Hematopoietic multipotent progenitor cell (in vitro differentiated cells): ENCODE measurements at places on chromosomes 2 and 18.
A peak's percentile ranks its signal among the peaks of the same experiment; 100 is the strongest.

- DNase-seq, result no peak
Measured at GRCh38 chr18:45464619-45465018, 150.7 kb upstream of the SLC14A2 start.

DNA sequence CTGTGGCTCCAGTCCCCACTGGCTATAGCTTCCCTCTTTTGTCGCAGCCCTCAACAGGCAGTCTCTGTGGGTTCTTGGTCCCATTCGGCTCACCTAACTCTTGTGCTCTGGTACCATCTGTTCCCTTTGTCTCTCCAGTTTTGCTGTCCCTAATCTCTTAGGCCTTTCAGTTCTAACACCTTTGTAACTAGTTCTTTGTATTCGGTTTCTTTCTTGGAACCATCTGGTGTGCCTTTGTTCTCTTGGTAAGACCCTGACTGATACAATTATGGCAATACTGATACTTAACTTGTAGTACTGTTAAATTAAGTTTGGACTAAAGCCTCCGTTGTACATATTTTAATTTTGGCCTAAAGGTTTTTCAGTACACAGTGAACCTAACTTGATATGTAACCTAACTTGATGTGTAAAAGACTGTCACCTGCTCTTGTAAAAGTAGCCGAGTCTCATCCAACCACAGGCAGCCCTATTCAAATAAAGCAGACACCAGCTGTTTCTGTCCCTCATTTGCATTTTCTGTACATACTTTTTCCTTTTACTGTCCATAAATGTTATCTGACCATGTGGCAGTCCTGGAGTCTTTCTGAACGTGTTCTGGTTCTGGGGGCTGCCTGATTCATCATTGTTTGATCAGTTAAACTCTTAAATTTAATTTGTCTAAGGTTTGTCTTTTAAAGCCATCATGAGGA is 4.8 kb upstream of the MRPL44 start:
- no peak for DNase-seq

- DNase-seq, result no peak
Measured at GRCh38 chr2:182548031-182548950, 121.5 kb upstream of the PDE1A start.

- no peak for DNase-seq
Measured at GRCh38 chr2:95262896-95263542, 11.2 kb upstream of the PROM2 start.

DNA sequence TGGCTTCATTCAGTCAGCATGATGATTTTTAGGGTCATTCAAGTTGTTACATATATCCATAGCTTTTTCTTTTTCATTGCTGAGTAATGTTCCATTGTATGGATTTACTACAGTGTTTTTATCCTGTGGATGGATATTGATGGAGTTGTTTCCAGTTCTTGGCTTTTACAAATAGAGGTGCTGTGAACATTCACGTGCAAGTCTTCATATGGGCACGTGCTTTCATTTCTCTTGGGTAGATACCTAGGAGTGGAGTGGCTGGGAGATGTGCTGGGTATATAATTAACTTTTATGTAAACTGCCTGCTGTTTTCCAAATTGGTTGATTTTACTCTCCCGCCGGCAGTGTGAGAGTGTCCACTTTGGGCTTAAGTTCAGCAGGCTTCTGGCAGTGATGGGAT is 16.5 kb downstream of the AGAP1 start:
- DNase-seq, result no peak

DNA sequence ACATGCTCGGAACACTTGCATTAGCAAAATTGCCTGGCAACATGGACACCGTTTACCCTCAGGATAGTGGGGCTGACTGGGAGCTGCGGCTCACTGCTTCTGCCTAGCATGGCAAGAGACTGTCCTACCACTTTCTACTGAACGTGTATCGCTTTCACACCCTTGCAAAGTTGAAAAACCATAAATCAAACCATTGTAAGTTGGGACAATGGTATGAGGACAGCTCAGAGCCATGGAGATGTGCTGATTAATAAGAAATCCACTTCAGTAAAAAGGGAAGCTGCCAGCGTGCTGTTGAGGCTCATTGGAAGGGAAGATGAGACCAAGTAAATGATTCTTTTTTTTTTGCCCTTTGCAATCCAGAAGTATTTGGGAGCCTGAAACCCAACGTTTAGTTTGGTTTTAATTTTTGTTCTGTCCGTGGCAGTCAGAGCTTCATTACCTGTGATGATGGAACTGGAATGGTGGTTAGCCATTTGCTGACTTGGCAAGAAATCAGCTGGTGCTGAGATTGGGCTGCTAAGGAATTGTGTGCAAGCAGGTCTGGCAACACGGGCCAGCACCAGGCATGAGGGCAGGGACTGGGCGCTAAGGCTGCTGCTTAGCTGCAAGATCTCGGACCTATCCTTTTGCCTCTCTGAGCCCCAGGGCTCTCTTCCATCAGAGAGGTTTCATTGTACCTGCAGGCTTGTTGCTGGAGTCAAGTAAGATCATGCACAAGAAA is 75.5 kb upstream of the HS6ST1 start:
- DNase-seq, result no peak

- DNase-seq, result no peak
Measured at GRCh38 chr2:192196421-192197194, 1.9 kb upstream of the TMEFF2 start.

DNA sequence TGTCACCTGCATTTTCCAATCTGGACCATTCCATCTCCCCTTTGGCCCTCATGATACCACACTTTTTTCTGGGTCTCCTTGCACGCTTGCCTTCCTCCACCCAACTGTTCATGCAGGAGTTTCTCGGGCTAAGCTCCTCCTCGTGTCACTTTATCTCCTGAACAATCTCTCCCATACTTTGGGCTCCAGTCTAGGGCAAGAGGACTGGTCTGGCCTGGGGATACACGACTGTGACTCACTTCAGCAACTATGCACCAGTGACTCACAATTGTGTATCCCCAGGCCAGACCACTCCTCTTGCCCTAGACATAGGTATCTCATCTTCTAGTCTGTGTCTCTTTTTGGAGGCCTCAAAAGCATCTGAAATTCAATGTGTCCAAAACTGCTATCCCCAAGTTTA is 149.4 kb upstream of the PTPRM start:
- no peak for DNase-seq

- DNase-seq, result no peak
Measured at GRCh38 chr18:48808476-48808875, 142.3 kb downstream of the SMAD7 start.

- DNase-seq, result no peak
Measured at GRCh38 chr2:18703555-18703954, 114.2 kb upstream of the NT5C1B start.

DNA sequence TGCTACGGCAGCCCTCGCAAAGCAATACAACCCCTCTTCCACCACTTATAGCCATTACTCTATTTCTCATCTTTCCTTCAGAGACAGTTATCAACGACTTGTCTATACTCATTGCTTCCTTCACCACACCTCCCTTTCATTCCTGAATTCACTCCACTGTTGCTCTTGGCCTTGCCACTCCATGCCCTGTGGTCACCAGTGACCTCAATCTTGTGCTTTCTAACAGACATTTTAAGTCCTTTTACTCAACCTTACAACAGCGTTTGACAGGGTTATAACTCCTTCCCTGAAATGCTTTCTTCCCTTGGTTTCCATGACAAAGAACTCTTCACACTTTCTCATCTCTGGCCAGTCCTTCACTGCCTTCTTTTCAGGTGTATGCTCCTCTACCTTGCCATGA is 90.6 kb upstream of the CCDC141 start:
- no peak for DNase-seq

- DNase-seq, result no peak
Measured at GRCh38 chr18:56962322-56962721, 184.6 kb upstream of the BOD1L2 start.

- DNase-seq, result no peak
Measured at GRCh38 chr2:150806336-150806735, 318.9 kb upstream of the RND3 start.

DNA sequence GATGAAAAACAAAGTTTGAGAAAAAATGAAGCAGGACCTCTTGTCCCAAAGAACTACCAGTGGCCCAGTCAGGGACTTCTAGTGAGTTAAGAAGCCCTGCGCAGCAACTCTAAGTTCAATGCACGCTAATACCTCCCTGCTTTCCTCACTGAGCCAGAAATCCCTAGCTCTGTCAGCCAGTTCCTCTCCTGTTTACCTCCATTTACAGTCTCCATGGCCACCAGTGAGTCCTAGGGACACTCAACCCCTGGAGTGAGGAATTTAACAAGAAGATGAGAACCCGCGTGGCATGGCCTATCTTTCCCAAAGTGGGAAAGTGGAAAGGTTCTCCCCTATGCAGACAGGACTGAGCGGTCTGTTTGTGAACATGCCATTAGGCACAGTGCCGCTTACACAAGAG is 31.0 kb downstream of the MRPL33 start:
- DNase-seq, result no peak

- no peak for DNase-seq
Measured at GRCh38 chr2:15492773-15493325, 68.3 kb downstream of the NBAS start.

DNA sequence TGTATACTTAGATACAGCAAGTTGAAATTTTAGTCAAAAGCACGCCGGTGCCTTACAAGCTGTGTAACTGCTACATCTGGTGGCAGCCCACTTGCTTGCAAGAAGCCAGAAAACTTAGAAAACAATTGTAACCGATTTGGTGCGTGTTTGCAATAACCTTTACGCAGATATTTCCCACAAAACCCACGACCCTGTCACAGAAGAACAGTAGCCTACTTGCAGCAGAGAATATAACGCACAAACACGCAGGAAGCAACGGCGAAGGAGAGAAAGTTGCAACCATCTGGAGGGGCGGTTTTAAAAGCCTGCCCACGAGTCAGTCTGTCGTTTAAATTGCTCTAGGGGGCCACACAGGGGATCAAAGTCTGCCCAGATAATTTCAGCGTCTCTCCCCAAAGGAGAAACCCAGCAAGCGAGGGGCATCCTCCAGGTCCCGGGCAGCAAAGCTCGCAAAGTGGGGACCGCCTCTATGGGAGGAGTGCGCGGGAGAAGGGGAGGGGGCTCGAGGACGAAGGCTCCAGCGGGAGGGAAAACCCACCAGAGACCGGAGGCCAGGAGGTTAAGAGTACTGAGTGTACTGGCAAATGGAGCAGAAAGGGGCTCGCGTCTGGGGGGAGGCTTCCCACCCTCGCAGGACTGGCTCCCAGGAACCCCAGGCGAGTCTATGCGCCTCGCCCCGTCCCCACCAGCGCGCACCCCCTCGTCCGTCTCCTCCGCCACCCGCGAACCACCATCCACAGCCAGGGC is 1.1 kb downstream of the TLK1 start:
- DNase-seq, result peak; percentile 59

- peak; percentile 42 for DNase-seq
Measured at GRCh38 chr18:10559553-10560451, 34.0 kb downstream of the NAPG start.

DNA sequence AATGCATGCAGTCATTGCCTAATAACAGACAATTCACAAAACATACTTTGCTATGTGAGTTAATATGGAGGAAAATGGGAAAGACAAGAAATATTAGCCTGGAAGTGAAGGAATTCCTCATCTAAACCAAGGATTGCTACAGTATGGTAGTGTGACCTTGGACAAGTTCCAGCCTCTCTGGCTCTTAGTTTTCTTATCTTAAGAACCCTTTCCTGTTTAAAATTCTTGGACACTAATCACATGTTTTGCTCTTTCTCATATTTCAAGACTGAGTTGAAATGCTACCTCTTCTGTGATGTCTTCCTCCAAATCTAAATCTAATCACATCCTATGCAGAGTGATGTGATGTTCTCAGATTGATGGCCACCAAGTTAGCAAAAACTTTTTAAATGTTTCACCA is 20.8 kb upstream of the ADAM23 start:
- no peak for DNase-seq

GRCh38 chr2:58448845-58449244 is 207.7 kb upstream of the FANCL start:
- no peak for DNase-seq

- no peak for DNase-seq
Measured at GRCh38 chr2:106187273-106187891, 6.7 kb downstream of the UXS1 start.

DNA sequence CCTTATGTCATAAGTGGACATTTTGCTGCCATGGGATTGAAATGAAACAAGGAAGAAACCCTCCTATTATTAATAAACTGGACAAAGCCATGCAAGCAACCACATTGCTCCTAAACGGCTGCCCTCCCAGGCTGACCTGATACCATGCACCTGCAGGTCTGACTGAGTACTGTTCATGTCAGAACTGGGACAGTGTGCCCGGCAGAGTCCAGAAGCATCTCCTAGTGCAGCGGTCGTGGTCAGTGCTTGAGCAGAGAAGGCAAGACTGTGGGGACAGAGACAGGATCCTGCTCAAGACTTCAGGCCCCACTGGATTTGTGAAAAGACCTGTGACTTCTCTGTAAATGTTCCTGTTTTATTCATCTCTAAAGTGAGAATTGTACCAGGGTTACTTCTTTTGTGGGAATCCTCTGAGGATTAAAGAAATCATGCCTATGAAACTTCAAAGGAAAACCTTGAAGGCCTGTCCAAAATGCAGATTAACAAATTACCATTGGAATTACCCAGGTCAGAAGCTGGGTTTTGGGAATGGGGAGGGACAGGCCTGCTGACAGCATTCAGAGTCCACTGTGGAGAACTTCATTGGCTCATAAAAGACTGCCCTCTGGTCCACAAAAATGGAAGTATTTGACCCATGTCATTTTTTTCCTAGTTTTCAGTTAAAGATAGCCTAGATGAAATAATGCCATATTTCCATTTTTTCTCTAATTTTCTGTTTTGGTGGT is 13.9 kb downstream of the RNF144A start:
- no peak for DNase-seq

- no peak for DNase-seq
Measured at GRCh38 chr2:3625186-3625585, 30.3 kb downstream of the COLEC11 start.

GRCh38 chr2:225310745-225311144 is 88.8 kb upstream of the NYAP2 start:
- no peak for DNase-seq

DNA sequence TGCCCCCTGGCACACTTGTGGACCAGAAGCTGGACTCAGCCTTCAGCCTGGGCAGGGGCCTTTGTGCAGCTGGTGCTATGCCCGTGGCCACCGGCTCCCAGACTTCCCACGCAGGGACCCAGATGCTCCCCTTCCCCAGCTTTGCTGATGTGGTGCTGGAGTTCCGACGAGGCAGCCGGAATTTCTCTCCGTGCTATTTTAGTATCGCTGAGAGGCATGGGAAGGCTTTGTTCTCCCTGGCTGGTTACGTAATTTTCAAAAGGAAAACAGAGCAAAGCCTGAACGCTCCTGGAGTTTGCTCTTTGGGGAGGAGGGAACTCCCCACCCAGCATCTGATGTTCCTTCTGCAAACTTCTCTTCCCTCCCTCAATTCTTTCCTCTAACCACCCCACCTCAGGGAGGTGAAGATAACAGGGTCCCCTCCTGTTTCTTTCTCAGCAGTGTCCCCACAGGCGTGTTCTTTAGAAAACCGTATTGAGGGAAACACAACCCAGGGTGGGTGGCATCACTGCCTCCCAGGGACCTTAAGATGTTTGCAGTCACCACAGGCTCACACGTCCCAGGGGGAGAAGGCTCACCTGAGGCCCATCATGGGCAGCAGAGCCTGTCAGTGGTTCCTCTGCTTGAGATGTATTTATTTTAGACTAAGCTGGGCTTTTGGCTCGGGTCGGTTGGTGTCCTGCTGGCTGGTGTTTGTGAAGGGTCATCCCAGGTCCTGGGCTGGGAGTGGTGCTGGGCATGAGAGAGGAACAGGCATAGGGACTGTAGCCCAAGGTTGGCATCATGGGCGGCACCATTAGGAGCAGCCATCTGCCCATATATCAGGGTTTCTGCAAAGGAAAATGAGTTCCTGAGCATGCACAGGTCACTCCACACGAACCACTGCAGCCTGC is 95.0 kb downstream of the MAPK4 start:
- DNase-seq, result no peak

- DNase-seq, result no peak
Measured at GRCh38 chr2:67899187-67899586, 163.6 kb downstream of the C1D start.
